Endothelial cell (in vitro differentiated cells): ENCODE measurements at places on chromosomes 5 and 9. TPM values are rescaled to one million over a fixed set of nuclear protein-coding genes. Genes with fewer than 3 reads are reported as not detected.

DNA sequence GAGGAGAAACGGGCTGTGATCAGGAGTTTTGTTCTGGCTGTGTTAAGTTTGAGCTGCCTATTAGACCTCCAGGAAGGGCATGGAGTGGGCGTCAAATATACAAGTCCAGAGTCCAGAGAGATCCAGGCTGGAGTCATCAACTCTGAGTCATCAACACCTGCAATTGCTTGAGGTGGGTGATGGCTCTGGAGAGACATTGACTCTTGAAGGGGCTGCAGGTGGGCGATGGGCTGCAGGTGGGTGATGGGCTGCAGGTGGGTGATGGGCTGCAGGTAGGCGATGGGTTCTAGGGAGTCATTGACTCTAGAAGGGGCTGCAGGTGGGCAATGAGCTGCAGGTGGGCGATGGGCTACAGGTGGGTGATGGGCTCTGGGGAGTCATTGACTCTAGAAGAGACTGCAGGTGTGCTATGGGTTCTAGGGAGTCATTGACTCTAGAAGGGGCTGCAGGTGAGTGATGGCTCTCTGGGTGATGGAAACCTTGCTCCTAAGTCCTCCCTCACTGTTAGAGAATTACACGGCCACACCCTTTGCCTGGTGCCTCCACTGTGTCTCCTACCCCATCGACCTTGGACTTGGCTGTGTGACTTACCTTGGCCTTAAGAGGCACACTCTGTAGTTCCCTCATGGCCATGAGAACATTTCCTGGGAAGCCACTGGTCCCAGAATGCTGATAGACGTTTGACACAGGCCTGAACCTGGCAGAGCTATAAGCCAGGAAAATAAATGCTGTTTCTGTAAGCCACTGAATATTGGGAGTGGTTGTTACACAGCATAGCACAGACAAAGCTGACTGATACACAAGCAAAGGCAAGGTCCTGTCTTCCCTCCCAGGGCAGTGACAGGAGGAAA lies 10.4 kb upstream of the FIBCD1 start:
- H3K4me3 ChIP-seq: no peak overlapping the region
- H3K27me3 ChIP-seq: peaks cover 10% of the 10 kb centered on the region
- no peak for DNase-seq

DNA sequence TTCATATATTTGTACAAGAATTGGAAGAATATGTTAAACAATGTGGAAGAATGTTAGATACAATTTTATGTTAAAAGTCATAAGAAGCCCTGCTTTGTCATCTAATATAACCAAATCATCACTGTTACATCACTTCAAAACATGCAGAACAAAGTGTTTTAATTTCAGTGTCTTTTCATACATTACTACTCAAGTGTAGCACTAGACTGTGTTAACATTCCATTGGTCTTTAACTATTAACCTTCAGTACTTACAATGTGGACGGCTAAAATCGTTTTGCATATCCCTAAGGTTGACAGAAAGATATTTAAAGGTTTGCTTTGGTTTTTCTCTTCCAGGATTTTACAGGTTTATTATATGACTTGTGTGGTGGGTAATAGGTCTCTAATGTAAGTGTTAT lies 50.9 kb downstream of the VCAN start:
- no peaks in the 10 kb centered on the region for H3K27me3 ChIP-seq
- no peak overlapping the region for H3K27ac ChIP-seq
- DNase-seq: no peak

GRCh38 chr9:134930398-134930797 lies 12.7 kb upstream of the FCN1 start:
- H3K4me1 ChIP-seq: no peaks in the 10 kb centered on the region
- DNase-seq: no peak
- peaks cover 7% of the 10 kb centered on the region for H3K27me3 ChIP-seq
- no peaks in the 10 kb centered on the region for H3K36me3 ChIP-seq
- no peak overlapping the region for H3K27ac ChIP-seq

DNA sequence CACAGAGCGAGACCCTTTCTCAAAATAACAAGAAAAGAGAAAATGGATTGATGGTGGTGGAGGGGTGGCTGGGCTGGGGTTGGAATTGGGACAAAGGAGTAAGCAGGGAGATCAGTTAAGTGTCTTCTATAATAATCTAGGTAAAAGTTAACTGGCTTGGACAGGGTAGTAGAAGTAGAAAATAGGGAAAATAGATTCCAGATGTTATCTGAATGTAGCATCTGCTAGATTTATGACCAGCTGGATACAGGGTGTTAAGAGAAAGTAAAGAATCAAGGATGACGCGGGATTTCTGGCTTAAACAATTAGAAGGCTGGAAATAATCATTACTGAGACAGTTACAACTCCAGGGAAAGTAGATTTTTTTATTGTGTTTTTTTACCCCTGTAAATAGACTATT lies 13.0 kb downstream of the PPP6C start:
- H3K27ac ChIP-seq: no peak overlapping the region
- peaks cover 2% of the 10 kb centered on the region for H3K27me3 ChIP-seq
- H3K36me3 ChIP-seq: no peaks in the 10 kb centered on the region
- H3K4me3 ChIP-seq: no peak overlapping the region
- peaks cover 15% of the 10 kb centered on the region for H3K4me1 ChIP-seq

GRCh38 chr9:130119519-130120298 lies 52.5 kb upstream of the NCS1 start:
- no peak overlapping the region for H3K27ac ChIP-seq
- no peak for DNase-seq
- H3K27me3 ChIP-seq: peaks cover 4% of the 10 kb centered on the region
- peaks cover 31% of the 10 kb centered on the region for H3K36me3 ChIP-seq
- peaks cover 22% of the 10 kb centered on the region for H3K4me1 ChIP-seq
- H3K4me3 ChIP-seq: no peak overlapping the region

- H3K4me3 ChIP-seq: no peak overlapping the region
- peaks cover 8% of the 10 kb centered on the region for H3K4me1 ChIP-seq
- peaks cover 5% of the 10 kb centered on the region for H3K27me3 ChIP-seq
- peaks cover 12% of the 10 kb centered on the region for H3K36me3 ChIP-seq
- no peak for DNase-seq
- H3K27ac ChIP-seq: no peak overlapping the region
Observed at GRCh38 chr5:131595088-131596033, 39.7 kb downstream of the RAPGEF6 start.

- H3K36me3 ChIP-seq: no peaks in the 10 kb centered on the region
- H3K27ac ChIP-seq: no peak overlapping the region
- DNase-seq: no peak
- peaks cover 1% of the 10 kb centered on the region for H3K27me3 ChIP-seq
Observed at GRCh38 chr5:119179857-119180641, 109.2 kb downstream of the DMXL1 start.

- H3K36me3 ChIP-seq: no peaks in the 10 kb centered on the region
- no peak overlapping the region for H3K27ac ChIP-seq
- peaks cover under 1% of the 10 kb centered on the region for H3K4me1 ChIP-seq
- H3K4me3 ChIP-seq: no peak overlapping the region
Observed at GRCh38 chr5:111779922-111780292, 22.9 kb upstream of the NREP start.

DNA sequence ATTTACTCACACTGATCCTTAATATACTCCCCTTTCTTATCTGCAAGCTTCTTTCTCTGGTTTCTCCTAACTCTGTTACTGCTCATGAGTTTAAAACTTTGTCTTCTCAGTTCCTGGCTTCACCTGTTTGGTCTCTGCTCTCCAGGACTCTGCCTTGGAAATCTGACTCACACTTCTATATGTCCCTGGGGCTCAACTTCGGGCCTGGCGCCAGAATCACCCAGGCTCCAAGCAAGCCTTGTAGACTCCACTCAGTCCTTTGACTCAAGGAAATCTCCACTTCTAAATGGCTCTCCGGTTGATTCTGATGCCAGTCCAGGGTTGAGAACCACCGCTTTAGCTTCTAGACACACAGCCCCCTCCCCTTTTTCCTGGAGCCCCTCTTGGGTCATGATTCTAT lies 57.8 kb downstream of the TMC1 start:
- no peaks in the 10 kb centered on the region for H3K36me3 ChIP-seq
- H3K27me3 ChIP-seq: peaks cover 1% of the 10 kb centered on the region
- DNase-seq: no peak
- H3K4me1 ChIP-seq: peaks cover 8% of the 10 kb centered on the region

DNA sequence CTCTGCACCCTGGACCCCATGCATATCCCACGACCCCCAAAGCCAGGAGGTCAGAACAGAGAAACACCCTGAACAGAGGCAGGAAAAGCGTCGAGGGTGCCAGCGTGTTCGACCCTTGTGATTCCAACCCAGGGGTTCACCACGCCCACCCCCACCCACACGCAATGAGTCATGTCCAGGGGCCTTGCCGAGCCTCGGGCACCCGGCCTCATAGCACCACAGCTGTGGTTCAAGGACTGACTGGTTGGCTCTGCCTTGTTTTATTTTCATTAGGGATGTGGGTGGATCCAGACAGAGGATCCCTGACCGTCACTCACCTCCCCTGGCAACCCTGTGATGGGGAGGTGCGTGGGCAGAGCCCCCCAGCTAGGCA lies 9.5 kb upstream of the QSOX2 start:
- H3K36me3 ChIP-seq: no peaks in the 10 kb centered on the region
- H3K27ac ChIP-seq: no peak overlapping the region
- H3K4me1 ChIP-seq: no peaks in the 10 kb centered on the region

DNA sequence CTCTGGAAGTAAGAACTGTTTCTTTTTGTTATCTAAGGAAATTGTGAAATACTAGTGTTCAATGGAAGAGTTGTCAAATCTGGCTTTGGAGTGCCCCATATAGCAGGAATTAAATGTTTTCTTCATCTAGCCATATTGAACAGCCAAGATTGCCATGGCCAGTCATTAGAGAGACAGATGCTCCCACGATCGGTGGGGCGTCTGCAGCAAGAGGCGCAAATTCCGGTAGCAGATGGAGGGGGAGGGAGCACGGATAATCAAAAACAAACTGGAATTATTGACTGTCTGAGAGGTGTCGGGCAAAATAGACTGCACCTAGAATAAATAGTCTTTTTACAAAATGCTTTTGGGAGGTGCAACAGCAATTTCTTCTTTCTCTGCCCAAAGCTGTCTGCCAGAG lies 139.1 kb upstream of the FSTL4 start:
- H3K4me1 ChIP-seq: no peaks in the 10 kb centered on the region
- DNase-seq: no peak
- H3K27me3 ChIP-seq: no peaks in the 10 kb centered on the region
- no peaks in the 10 kb centered on the region for H3K36me3 ChIP-seq
- H3K4me3 ChIP-seq: no peak overlapping the region

- H3K36me3 ChIP-seq: peaks cover 9% of the 10 kb centered on the region
- H3K27me3 ChIP-seq: peaks cover 7% of the 10 kb centered on the region
- H3K27ac ChIP-seq: peak overlapping the region; percentile 70
- peaks cover 11% of the 10 kb centered on the region for H3K4me1 ChIP-seq
- DNase-seq: no peak
Observed at GRCh38 chr9:129575818-129576217, 45.1 kb downstream of the C9orf50 start.

DNA sequence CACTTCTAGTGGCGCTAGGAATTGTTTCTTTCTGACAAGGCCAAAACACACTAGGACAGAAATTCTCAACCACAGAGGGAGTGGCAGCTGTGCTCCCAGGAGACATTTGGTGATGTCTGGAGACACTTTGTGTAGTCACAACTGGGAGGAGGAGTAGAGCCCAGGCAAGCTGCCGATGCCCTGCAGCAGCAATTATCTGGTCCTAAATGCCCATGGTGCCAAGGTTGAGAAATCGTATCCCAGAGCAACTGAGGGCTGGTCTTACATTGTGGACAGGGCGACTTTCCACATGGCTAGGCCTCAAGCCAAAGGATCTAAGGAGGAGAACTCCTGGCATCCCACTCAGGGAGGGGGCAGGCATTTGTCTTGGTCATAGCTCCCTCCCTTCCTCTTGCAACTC lies 259.9 kb downstream of the GADD45G start:
- no peak overlapping the region for H3K4me3 ChIP-seq
- peaks cover 27% of the 10 kb centered on the region for H3K4me1 ChIP-seq
- no peaks in the 10 kb centered on the region for H3K36me3 ChIP-seq
- H3K27ac ChIP-seq: no peak overlapping the region

- peak overlapping the region; percentile 20 for H3K27ac ChIP-seq
- peaks cover 12% of the 10 kb centered on the region for H3K4me1 ChIP-seq
- DNase-seq: no peak
- no peak overlapping the region for H3K4me3 ChIP-seq
- no peaks in the 10 kb centered on the region for H3K27me3 ChIP-seq
Observed at GRCh38 chr9:4237748-4238511, 61.9 kb downstream of the GLIS3 start.

GRCh38 chr9:13809401-13809800 lies 504.5 kb downstream of the NFIB start:
- H3K27me3 ChIP-seq: no peaks in the 10 kb centered on the region
- no peak overlapping the region for H3K4me3 ChIP-seq
- DNase-seq: no peak
- no peaks in the 10 kb centered on the region for H3K4me1 ChIP-seq

GRCh38 chr5:160044967-160045366 lies 36.0 kb downstream of the TTC1 start:
- H3K27ac ChIP-seq: no peak overlapping the region
- no peak for DNase-seq
- peaks cover 14% of the 10 kb centered on the region for H3K4me1 ChIP-seq
- H3K4me3 ChIP-seq: no peak overlapping the region
- peaks cover 14% of the 10 kb centered on the region for H3K36me3 ChIP-seq

DNA sequence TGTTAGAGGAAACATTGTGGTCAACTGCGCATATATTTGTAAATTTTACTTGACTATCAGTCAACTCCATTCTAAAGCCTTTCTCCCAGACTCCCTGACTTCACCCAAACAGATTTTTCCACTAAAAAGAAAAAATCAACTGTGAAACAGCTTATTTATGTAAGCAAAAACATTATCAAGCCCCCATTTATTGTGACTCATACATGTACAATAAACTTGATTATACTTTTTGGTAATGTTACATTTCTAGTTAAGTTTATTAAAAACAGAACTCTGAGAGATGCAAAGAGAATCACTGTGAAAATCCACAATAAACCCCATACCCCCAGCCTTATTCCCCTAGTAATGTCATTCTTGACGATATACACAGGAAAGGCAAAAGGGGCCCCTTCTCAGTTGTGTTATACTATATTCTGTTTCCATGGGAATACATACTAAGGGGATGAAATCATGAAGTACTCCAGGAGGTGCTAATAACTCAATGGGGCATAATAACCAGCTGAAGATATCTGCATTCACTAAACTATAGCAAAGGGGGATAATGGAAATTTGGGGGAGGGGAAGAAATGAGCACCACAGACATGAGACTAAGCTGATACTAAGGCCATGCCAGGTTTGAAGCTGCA lies 616.0 kb downstream of the ACTL7B start:
- no peaks in the 10 kb centered on the region for H3K27me3 ChIP-seq
- H3K27ac ChIP-seq: no peak overlapping the region
- H3K4me1 ChIP-seq: no peaks in the 10 kb centered on the region
- H3K4me3 ChIP-seq: no peak overlapping the region
- no peaks in the 10 kb centered on the region for H3K36me3 ChIP-seq
- no peak for DNase-seq

DNA sequence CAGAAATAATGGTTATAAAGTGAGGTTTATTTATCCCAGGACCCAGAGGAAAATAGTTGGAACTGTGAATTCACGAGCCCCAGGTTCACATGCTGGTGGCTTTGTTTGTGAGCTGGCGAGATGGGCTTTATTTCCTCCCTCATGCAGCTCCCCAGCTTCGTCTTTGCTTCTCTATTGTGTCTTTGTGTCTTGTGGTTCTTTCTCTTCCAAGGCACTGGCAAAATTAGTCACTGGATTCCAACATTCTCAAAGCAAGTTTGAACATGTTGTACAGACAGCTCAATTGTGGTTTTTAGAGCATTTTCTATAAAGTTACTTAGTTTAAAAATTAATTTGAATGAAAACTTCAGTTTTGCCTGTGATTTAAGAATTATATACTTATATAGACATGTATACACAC lies 7.2 kb downstream of the NDUFS6 start:
- no peak overlapping the region for H3K27ac ChIP-seq
- DNase-seq: no peak
- H3K36me3 ChIP-seq: peaks cover 37% of the 10 kb centered on the region
- H3K27me3 ChIP-seq: no peaks in the 10 kb centered on the region

Gene PCDHGA9
- total RNA-seq: 3.1 TPM

Gene SNCB
- total RNA-seq: 0.80 TPM

Gene ISL1
- total RNA-seq: 0.67 TPM

Gene AFF4
- total RNA-seq: 87.4 TPM

Gene TRMO
- total RNA-seq: 6.8 TPM

Gene ACOT12
- total RNA-seq: not detected

Gene HAND1
- total RNA-seq: 0.95 TPM
